ENCODE measurements at places on chromosomes 11 and 22. TPM values are rescaled to one million over a fixed set of nuclear protein-coding genes. Genes with fewer than 3 reads are reported as not detected.
A peak's percentile ranks its signal among the peaks of the same experiment; 100 is the strongest.

GRCh38 chr11:12402025-12402424, 24.7 kb downstream of the PARVA start:
- no peaks in the 10 kb centered on the region for H3K36me3 ChIP-seq
- no peaks in the 10 kb centered on the region for H3K27me3 ChIP-seq
- no peak overlapping the region for H3K4me3 ChIP-seq
- DNase-seq, result no peak
- no peaks in the 10 kb centered on the region for H3K4me1 ChIP-seq
- no peak overlapping the region for H3K27ac ChIP-seq

GRCh38 chr22:38757464-38757757, 1.6 kb upstream of the SUN2 start:
- no peak for DNase-seq
- H3K27me3 ChIP-seq, result no peaks in the 10 kb centered on the region
- H3K4me3 ChIP-seq, result peak overlapping the region; percentile 77
- H3K27ac ChIP-seq, result peak overlapping the region; percentile 77

- peak overlapping the region; percentile 87 for H3K27ac ChIP-seq
- H3K36me3 ChIP-seq, result no peaks in the 10 kb centered on the region
- H3K4me1 ChIP-seq, result peaks cover 11% of the 10 kb centered on the region
- H3K27me3 ChIP-seq, result no peaks in the 10 kb centered on the region
Observed at GRCh38 chr11:47248304-47248663, 330 bp downstream of the ACP2 start.

GRCh38 chr22:33232071-33232470, 173.9 kb upstream of the SYN3 start:
- no peak overlapping the region for H3K27ac ChIP-seq
- no peaks in the 10 kb centered on the region for H3K36me3 ChIP-seq
- no peaks in the 10 kb centered on the region for H3K27me3 ChIP-seq
- no peaks in the 10 kb centered on the region for H3K4me1 ChIP-seq

- no peaks in the 10 kb centered on the region for H3K4me1 ChIP-seq
- H3K27ac ChIP-seq, result no peak overlapping the region
- H3K36me3 ChIP-seq, result no peaks in the 10 kb centered on the region
- H3K4me3 ChIP-seq, result no peak overlapping the region
Observed at GRCh38 chr11:123601136-123601535, 53.3 kb downstream of the SCN3B start.

- no peak overlapping the region for H3K27ac ChIP-seq
- no peaks in the 10 kb centered on the region for H3K27me3 ChIP-seq
- H3K4me3 ChIP-seq, result no peak overlapping the region
- H3K4me1 ChIP-seq, result no peaks in the 10 kb centered on the region
Observed at GRCh38 chr11:86416494-86416893, 41.8 kb downstream of the CCDC81 start.

- H3K4me3 ChIP-seq, result no peak overlapping the region
- no peak for DNase-seq
- H3K4me1 ChIP-seq, result peaks cover 27% of the 10 kb centered on the region
- no peaks in the 10 kb centered on the region for H3K36me3 ChIP-seq
Observed at GRCh38 chr11:61089806-61090491, 12.3 kb upstream of the CD5 start.

- H3K4me3 ChIP-seq, result no peak overlapping the region
- no peak for DNase-seq
- no peaks in the 10 kb centered on the region for H3K36me3 ChIP-seq
- H3K27me3 ChIP-seq, result no peaks in the 10 kb centered on the region
- no peak overlapping the region for H3K27ac ChIP-seq
Observed at GRCh38 chr11:96145163-96145585, 197.8 kb downstream of the MAML2 start.

DNA sequence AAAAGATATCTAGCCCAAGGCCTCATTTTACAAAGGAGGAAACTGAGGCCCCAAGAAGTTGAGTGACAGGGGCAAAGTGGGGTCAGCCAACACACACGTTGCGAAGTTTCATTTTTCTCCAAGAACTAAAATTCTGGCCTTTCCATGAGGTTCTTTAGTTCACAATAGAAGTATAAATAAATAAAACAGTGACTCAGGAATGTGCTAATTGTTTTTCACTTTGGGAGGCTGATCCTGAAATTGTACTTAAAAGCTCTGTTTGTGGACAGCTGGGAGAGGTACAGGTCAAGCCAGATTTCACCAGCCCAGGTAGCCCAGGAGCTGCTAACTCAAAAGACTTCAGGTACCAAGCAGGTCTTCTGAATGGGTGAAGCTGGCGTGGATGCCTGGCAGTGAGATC, 105.2 kb downstream of the TRAF6 start:
- H3K4me3 ChIP-seq, result no peak overlapping the region
- no peak for DNase-seq
- peaks cover 22% of the 10 kb centered on the region for H3K4me1 ChIP-seq

DNA sequence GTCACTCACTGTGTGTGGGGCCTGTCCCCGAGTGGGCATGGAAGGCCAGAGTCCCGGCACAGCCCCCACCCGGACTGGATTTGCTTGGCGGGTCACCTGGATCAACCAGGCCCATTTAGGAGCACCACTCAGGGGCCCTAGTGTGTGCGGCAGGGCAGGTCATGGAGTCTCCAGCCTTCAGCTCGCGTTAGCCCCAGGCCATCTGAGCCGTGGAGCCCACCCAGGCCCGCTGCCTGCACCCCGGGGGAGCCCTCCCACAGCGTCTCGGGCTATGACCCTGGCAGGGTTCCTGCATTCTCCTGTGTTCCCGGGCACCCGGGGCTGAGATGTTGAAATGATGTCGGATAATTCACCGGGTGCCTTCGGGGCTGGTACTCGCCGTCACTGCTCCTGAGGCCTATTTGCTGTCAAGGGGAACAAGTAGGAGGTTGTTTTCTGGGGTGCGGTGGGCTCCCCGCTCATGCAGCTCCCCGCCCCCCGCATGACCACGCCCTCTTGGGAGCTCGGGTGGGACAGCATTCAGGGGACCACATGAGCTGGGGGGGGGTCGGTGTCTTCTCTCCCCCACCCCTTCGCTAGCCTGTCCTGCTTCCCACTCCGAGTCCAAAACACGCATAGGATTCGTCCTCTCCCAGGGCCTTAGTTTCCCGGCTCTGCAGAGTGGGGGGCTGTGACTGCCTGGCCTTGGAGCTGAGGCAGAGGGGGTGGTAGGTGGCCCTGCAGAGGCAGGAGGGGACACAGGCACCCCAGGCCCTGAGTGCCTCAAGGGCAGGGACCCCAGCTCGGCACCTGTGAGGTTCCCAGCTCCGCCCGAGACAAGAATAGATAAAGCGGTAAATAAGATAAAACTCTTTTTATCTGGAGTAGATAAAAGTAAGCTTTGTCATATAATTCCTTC, 77.2 kb downstream of the KCNQ1 start:
- no peak overlapping the region for H3K4me3 ChIP-seq
- no peak overlapping the region for H3K27ac ChIP-seq
- no peaks in the 10 kb centered on the region for H3K36me3 ChIP-seq
- DNase-seq, result no peak

DNA sequence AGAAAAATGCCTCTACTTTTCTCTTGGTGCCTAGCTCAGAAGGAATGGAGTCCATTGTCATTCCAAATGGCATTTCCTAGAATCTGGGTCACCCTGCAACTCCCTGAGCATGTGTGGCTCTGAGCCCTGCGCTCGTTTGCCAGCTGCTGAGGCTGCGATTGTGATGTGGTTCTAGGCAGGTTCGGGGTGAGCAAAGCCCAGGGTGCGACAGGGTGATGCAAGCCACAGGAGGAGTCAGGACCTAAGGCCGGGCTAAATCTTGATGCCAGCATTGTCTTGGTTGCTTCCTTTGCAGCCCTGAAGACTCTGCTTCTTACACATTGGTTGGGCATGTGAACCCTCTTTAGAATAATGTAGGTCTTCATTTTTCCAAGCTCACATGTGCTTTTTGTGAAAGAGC, 131.0 kb downstream of the MORC2 start:
- no peaks in the 10 kb centered on the region for H3K27me3 ChIP-seq
- H3K4me3 ChIP-seq, result no peak overlapping the region
- DNase-seq, result no peak

DNA sequence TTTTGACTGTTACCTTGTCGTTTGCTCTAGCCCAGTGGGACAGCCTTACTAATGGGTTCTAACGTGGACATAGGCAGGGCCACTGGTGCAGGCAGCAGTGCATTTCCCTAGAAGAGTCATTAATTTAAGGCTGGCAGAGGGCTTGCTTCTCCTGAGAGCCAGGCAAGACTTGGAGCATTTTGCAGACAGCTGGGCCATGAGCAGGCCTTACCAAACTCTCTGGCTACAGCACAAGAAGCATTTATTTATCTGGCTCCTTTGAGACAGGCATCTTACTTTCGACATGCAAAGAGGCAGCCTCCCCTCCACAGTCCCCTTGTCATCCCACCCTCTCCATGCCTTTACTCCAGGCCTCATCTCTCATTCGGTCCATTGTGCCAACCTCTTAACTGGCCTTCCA, 139.9 kb downstream of the CSNK2A3 start:
- H3K4me1 ChIP-seq, result no peaks in the 10 kb centered on the region
- no peak overlapping the region for H3K4me3 ChIP-seq
- H3K27ac ChIP-seq, result no peak overlapping the region
- H3K36me3 ChIP-seq, result no peaks in the 10 kb centered on the region

- no peaks in the 10 kb centered on the region for H3K36me3 ChIP-seq
- H3K4me3 ChIP-seq, result no peak overlapping the region
- no peaks in the 10 kb centered on the region for H3K27me3 ChIP-seq
- no peaks in the 10 kb centered on the region for H3K4me1 ChIP-seq
- no peak for DNase-seq
Observed at GRCh38 chr11:77558380-77558779, 31.4 kb upstream of the AQP11 start.

DNA sequence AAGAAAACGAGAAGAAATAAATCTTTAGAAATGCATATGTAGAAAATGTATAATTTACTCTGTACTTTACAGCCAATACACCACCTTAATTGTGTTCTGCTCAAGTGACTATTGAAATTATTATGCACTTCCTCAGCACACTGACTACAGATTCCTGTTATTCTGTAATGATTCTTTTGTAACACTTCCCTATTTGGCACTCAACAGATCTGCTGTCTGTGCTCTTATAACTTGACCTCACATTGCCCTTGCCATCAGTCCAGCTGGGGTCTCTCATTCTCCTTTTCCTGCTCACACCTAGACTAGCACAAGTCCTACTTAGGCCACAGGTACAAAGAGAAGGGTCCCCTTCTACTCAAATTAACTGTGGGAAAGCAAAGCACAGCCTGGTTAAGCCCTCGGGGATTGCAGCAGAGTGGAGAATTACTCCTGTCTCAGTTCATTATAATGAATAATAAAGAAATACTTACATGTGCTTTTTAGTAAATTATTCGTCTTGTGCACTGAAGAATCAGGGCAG, 860.4 kb downstream of the OPCML start:
- H3K4me3 ChIP-seq, result no peak overlapping the region
- H3K27ac ChIP-seq, result no peak overlapping the region
- no peaks in the 10 kb centered on the region for H3K27me3 ChIP-seq

DNA sequence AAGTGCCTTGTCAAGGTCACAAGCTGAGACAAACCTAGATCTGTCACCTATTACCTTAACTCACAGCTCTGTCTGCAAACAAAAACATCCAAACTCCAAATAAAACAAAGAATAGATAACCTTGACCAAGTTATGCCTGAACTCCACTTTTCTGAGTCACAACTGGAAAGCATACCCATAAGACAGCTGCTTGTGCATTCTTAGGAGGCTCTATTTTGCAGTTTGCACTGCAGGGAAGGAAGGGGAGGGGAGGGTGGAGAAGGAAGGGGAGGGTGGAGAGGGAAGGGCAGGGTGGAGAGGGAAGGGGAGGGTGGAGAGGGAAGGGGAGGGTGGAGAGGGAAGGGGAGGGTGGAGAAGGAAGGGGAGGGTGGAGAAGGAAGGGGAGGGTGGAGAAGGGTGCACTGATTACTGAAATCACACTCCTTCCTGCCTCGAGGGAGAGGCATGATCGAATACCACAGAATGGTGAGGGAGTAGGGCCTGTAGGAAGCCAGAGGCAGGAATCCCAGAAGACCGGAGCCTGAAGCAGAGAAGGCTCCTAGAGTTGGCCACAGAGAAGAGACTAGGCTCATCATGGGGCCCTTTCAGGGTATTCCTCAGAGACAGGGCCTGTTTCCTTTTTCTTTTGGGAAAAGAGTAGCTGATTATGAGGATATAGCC, 5.7 kb upstream of the OR52K2 start:
- H3K4me3 ChIP-seq, result no peak overlapping the region
- no peaks in the 10 kb centered on the region for H3K36me3 ChIP-seq
- H3K4me1 ChIP-seq, result no peaks in the 10 kb centered on the region

Gene NPAS4
- polyA plus RNA-seq, result not detected

Gene IL18
- not detected for polyA plus RNA-seq

Gene MS4A2
- polyA plus RNA-seq, result not detected

Gene KCNE3
- not detected for polyA plus RNA-seq

Gene FERMT3
- 119 TPM for polyA plus RNA-seq

Gene RBM4B
- polyA plus RNA-seq, result 23.3 TPM

Measured in naive thymus-derived CD4-positive, alpha-beta T cell (primary cell).